ENCODE measurements at places on chromosomes 7 and 10. TPM values are rescaled to one million over a fixed set of nuclear protein-coding genes. Genes with fewer than 3 reads are reported as not detected.

SEMA3A gene
- total RNA-seq: 10.4 TPM

PDSS1 gene
- total RNA-seq: 12.8 TPM

WIPF3 gene
- 7.5 TPM for total RNA-seq

PCGF5 gene
- total RNA-seq: 77.8 TPM

C7orf33 gene
- total RNA-seq: not detected

SLC13A4 gene
- 6.5 TPM for total RNA-seq

GPRIN2 gene
- total RNA-seq: 9.6 TPM

ATXN7L1 gene
- 4.8 TPM for total RNA-seq

GLUD1 gene
- total RNA-seq: 82.8 TPM

MYL10 gene
- not detected for total RNA-seq

DRGX gene
- 0.48 TPM for total RNA-seq

HOXA7 gene
- total RNA-seq: 0.72 TPM

RSPH10B gene
- total RNA-seq: 1.2 TPM

FZD1 gene
- total RNA-seq: 33.9 TPM

BUD31 gene
- 127 TPM for total RNA-seq

HOXA9 gene
- 18.8 TPM for total RNA-seq

All from umbilical cord (tissue), 2 donors.